ENCODE measurements at places on chromosomes 12 and 14.

DNA sequence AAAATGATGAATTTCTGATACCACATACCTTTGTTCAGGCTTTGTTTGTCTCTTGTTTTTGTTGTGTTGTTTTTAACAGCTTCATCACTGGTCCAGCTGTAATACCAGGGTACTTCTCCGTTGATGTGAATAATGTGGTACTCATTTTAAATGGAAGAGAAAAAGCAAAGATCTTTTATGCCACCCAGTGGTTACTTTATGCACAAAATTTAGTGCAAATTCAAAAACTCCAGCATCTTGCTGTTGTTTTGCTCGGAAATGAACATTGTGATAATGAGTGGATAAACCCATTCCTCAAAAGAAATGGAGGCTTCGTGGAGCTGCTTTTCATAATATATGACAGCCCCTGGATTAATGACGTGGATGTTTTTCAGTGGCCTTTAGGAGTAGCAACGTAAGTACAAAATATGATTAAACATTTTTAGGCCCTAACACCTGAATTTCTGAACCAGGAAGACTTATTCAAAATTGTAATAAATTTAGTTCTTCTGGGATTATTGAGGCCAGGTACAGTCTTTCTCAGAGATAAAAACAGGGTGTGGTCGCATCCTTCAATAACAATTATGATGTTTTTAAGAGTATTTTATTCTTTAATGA, 22.4 kb downstream of the RXYLT1 start:
- H3K27ac ChIP-seq = no peak overlapping the region
- DNase-seq = peak; percentile 24
- H3K4me3 ChIP-seq = no peak overlapping the region
- H3K36me3 ChIP-seq = peaks cover 3% of the 10 kb centered on the region

DNA sequence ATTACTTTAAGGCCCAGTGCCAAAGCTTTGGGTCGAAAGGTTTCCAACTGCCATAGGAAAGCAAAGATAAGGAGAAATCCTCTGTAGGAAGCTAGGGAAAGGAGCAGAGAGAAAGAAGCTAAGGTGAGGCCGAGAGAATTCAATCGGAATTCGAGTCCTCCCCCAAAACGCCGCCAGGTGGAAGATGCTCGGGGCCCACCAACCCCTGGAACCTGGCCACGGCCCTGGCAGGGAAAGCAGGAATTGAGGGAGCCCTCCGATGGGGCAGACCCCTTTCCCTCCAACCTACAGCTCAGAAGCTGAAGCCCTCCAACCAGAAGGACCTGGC, 498 bp downstream of the GMFB start:
- H3K4me1 ChIP-seq = peaks cover 14% of the 10 kb centered on the region
- H3K4me3 ChIP-seq = peak overlapping the region; percentile 68
- H3K27me3 ChIP-seq = no peaks in the 10 kb centered on the region
- no peaks in the 10 kb centered on the region for H3K36me3 ChIP-seq
- no peak for DNase-seq

DNA sequence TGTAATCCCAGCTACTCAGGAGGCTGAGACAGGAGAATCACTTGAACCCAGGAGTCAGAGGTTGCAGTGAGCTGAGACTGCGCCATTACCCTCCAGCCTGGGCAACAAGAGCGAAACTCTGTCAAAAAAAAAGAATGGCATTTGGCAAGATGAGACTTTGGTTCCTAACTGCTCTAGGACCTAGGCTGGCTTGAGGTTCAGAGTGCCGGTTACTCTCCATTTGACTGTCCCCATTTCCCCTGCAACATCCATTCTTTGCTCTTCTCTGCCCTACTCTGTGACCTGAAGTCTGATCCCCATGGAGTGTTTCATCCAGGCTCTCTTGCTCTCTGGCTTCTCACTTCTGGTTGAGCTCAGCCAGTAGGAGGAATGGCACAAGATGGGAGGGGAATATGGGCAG, 26.2 kb upstream of the PPP4R3A start:
- peaks cover 4% of the 10 kb centered on the region for H3K27me3 ChIP-seq
- no peaks in the 10 kb centered on the region for H3K36me3 ChIP-seq
- H3K4me3 ChIP-seq = no peak overlapping the region
- no peaks in the 10 kb centered on the region for H3K4me1 ChIP-seq
- no peak for DNase-seq
- no peak overlapping the region for H3K27ac ChIP-seq

DNA sequence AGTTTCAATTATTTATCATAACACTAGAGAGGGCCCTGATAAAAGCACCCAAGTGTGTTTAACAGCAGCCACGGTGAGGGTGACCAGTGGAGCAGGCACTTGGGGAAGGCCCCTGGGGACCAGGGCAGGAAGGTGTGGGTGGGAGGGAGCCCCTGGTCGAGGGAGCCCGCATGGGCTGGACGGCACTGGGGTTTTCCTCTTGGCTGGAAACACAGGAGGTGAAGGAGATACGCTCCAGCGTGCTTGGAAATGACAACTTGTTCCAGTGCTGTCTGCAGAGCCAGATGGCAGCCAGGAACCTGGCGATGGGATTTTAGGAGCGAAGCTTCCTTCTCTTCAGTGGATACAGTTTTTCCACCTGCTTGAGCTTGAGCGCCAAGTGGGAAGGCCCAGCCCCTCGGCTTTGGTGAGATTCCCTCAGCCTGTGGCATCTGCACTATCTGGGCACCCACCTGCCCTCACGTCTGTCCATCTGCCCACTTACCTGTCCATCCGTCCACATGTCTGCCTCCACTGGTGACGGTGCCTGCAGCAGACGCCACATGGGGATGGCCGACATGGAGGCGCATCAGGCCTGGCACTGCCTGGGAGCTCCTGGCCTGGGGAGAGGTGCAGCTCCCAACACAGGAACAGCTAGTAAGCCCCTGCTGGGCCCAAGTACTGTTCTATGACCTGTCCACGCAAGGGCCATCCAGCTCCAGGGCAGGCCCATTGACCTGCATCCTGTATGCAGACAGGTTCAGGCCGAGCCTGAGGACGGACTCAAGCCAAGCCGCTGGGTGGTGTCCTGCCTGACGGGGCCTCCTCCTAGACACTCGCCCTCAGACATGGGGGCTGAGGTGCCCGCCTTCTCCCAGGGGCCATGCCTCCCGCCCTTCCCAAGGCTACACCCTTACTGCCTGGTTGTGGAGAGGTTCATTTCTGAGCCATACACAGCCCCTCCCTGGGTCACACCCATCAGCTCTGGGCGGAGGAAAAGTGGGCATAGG, 192.2 kb upstream of the C14orf180 start:
- H3K4me3 ChIP-seq = no peak overlapping the region
- no peak for DNase-seq
- H3K27ac ChIP-seq = no peak overlapping the region
- H3K4me1 ChIP-seq = peaks cover 28% of the 10 kb centered on the region
- H3K27me3 ChIP-seq = no peaks in the 10 kb centered on the region

- H3K4me3 ChIP-seq = no peak overlapping the region
- no peak for DNase-seq
- no peaks in the 10 kb centered on the region for H3K27me3 ChIP-seq
- no peaks in the 10 kb centered on the region for H3K4me1 ChIP-seq
- no peak overlapping the region for H3K27ac ChIP-seq
These were observed 12.5 kb upstream of the CRADD start for GRCh38 chr12:93664573-93665138.
